ENCODE measurements at places on chromosomes 2 and 18.

GRCh38 chr18:42654556-42654955 is 460.9 kb downstream of the RIT2 start:
- no peak for DNase-seq

- no peak for DNase-seq
Measured at GRCh38 chr2:121099329-121100290, 185.4 kb downstream of the TFCP2L1 start.

DNA sequence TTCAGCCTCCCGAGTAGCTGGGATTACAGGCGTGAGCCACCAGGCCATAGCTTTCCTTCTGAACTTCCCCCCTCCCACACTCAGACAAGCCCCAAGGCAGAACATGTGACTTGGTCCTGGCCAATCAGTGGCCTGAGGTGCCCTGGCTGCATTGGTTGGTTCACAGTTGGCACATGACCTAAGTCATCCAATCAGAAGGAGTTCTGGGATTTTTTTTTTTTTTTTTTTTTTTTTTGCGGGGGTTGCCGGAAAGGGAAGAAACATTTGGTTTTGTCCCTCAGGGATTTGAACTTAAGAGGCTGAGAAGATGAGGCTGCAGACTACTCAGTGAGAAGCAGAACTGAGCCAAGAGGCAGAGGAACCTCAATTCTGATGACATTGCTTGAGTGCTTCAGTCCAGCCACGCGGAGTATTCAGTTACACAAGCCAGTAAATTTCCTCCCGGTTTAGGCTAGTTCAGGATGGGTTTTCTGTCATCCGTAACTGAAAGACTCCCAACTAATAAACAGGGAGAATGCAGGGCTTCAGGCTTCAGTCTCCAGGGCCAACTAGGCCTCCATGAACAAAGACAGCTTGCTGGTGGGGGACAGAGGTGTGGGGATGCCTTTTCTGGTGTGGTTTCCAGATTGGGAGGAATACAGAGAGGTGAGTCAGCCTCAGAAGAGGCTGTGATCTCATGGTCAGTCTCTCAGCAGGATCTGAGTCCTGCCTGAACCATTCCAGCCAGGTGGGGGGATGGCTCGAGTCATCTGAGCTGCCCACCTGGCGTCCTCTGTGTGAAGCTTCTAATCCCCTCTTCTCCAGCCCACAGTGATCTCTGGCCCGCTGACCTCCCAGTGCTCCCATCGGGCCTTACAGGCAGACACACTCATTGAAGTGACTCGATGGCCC is 9.2 kb downstream of the PTMA start:
- peak; percentile 31 for DNase-seq

DNA sequence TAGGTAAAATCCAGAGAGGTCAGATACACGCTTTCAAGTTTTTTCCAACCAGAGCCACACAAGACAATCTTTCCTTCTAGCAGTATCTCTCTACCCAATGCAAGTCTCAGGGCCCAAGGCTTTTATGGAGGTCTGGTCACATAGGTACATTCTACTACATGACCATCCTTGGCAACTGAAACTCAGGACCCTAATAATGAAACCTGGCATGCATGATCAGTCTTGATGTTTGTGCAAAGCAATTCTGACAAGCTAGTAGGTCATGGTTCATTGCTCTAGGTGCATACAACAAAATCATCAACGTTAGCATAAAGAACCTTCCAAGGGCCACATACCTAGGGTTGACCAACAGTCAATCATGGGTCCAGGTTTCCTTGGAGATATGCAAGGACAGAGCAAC is 33.2 kb upstream of the CCDC88A start:
- DNase-seq = no peak

DNA sequence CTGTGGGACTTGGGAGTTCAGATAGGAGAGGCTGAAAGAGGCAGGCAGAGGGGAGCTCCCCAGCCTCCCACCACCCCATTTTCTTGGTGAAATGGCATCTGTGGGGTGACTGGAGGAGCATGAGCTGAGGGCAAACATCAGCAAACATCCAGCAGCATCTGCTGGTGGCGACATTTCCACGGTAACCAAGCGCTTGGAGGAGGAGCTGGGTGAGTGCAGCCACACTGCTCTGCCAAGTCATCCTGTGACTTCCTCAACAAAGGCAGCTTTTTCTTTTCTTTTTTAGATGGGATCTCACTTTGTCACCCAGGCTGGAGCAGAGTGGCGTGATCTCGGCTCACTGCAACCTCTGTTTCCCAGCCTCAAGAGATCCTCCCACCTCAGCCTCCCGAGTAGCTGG is 5.6 kb downstream of the TXNL4A start:
- no peak for DNase-seq

- no peak for DNase-seq
Measured at GRCh38 chr2:169080250-169081069, 11.1 kb downstream of the DHRS9 start.

- no peak for DNase-seq
Measured at GRCh38 chr2:60888853-60889252, 7.5 kb downstream of the REL start.

GRCh38 chr2:105517814-105518705 is 119.2 kb upstream of the FHL2 start:
- peak; percentile 52 for DNase-seq

DNA sequence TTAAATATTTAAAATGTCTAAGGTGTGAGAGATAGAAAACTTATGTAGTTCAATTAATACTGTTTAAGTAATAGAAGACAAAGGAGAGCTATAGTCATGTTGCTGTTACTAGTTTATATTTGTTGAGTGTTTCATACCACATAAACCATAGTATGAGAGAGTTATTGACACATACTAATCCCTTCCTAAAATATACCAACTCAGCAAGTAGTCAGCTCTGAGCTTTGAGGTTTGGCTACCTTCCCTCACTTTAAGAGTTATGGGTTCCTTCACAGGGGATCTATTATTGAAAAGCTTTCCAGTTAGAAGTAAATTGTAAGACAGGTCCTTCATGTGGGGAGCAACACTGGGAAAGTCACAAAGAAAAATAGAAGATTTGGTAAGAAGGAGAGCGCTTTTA is 701.6 kb upstream of the ZEB2 start:
- no peak for DNase-seq

DNA sequence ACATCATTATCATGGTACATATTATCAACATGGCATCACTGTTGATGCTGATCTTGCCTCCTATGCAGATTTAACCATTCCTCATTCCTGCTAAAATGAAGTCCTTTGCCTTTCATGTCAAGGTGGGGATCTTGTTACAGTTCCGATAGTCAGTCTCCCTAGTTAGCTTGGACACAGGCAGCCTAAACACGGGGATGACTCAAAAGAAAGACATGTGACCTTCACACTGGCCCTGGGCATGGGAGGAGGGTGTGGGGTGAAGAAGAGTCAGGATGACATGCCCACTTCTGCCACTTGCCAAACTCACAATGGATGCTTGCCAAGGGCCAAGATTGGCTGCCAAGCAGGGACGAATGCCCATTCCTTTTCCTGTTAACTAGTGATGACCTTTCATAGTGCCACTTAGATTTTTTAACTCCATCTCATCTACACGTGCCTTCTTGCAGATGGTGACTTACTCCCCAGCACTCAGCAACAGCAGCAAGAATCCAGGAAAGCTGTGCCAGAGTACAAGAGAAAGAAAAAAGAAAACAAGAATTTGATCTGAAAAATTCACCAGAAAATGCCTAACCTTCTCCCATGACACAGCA is 13.9 kb upstream of the SLC1A4 start:
- DNase-seq = peak; percentile 39

DNA sequence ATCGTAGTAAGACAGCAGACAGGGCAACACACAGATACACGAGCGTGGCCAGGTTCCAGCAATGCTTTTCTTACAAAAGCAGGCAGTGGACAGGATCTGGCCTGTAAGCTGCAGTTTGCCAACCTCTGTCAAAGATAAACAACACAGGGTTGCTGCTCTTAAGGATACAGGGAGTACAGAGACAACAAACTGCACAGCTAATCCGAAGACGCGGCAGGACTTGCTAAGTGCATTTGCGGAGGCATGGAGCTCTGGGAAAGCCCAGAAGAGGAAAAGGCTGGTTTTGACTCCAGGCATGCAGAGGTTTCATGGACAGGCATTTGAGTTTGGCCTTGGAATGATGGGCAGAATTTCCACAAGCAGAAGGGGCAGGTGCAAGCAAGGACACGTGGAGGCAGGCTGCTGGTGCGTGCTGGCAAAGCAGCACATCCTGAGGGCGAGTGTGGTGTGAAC is 24.4 kb downstream of the SERTAD2 start:
- DNase-seq = no peak

DNA sequence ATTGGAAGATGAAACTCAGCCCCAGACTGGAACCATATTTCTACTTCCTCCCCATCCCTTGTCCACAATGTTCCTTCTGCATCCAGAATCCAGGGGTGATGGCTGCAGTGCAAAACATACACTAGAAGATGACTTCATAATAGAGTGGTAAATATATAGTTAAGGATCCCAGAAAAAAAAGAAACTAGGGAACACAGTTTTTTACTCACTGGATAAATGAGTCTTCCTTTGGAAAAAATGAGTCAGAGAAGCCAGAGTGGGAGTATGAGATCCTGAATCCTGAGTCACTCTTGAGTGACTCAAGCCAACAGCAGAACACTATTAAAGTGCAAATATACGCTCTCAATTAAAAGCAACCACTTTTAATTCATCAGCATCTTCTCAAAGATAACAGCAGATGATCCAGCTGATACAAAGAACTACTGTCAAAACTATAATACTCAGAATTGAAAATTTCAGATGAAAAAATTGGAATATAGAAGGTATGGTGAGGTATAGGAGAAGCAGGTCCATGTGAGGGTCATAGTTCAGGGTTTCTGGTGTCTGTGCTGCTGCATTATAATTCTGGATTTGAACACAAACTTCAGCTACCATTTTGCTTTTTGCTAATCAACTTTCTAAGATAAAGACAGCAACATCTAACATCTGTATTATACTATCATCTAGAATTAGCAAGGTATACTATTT is 987.2 kb upstream of the CDH2 start:
- DNase-seq = no peak

GRCh38 chr2:164661349-164661748 is 40.1 kb upstream of the GRB14 start:
- no peak for DNase-seq

GRCh38 chr2:9300829-9301453 is 94.3 kb downstream of the ASAP2 start:
- no peak for DNase-seq

DNA sequence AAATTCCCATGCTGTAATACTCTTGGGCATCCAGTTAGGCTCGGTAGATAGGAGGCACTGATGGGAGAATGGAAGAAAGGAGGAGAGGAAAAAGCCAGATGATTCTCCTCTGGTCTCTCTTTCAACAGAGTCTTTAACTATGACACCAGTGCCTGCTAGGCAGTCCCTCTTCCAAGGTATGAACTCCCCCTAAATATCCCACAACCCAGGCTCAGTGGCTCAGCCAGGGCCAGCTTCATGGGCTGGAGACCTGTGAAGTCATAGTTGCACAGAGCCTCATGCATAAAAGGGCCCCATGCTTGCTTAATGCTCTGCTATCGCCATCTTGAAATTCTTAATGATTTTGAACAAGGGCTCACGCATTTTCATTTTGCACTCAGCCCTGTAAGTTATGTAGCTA is 869.2 kb upstream of the GCFC2 start:
- no peak for DNase-seq

DNA sequence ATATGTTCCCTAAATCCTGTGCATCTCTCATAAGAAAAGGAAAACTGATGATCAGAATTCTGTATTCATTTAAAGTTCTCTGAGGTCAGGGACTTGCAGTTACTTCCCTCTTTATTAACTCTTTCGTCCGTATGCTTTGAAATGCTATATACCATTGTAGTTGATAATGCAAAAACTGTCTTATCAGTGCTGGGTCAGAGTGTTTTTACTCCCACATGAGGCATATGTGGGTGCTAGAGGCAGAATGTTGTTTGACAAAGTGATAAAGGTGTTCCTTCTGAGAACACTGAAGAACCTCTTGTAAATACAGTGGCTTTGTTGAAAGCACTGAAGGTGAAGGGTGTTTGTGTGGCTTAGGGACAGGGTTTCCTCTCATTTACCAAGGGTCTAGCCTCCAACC is 136.5 kb upstream of the NFATC1 start:
- DNase-seq = no peak

DNA sequence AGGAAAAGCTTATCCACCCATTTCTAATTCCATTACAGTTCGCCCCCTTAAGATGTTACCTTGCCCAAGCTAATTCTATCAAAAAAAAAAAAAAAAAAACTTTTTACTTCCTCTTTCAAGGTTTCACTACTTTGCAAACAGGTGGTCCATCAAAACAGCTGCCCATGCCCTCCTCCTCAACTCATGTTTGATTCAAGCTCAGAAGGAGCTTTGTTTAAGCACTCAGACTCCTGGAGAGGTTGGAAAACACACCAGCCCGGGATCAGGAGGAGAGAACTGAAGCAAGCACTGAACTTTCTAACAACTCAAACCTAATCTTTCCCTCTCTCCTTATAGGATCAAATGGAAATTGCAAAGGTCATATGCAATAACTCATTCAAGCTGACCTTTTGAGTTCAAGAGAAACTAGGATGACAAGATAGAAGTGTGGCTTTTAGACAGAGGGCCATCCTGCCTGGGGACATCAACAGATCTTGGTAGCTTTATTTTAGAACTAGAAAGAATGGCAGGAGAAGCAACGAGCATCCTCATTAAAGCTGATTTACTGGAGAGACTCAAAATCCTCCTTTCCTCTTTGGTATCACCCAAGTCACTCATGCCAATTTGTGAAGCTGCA is 28.3 kb upstream of the FZD7 start:
- no peak for DNase-seq

DNA sequence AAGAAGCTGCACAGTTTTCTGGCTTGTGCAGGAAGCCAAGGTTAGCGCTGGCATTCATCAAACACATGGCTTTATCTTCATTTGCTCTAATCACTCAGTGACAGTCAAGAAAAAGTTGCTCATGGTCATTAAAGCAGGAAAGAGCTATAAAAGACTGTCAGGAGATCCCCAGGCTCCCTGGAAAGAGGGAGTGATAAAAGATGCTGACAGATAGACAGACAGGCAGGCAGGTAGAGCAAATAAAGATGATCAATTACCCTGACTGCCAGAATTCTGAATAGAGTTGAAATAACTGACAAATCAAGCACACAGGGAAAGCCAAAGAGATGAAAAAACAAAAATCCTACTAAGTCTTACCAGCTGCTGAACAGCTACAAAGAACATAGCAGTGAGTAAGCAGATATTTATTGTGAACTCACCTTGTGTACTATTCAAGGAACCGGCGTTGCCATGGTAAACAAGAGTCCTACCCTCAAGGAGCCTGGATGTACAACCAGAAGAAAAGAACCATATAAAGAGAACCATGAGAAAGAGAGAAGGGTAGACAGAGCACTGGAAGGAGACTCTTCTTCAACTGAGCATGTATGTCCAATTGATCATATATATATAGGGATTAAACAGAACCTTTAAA is 68.0 kb downstream of the RNF152 start:
- no peak for DNase-seq

DNA sequence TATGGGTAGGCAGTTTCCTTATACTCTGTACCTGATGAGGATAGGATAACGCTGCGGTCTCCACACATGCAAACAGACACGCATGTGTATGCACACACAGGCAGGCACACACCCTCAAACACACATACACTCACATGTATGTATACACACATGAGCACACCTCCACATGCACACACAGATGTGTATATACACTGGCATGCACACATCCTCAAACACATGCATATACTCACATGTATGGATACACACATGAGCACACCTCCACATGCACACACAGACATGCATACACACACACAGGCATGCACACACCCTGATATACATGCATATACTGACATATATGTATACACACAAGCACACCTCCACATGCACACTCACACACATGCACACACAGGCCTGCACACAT is 267.8 kb upstream of the HDAC4 start:
- peak; percentile 5 for DNase-seq
